ENCODE measurements at places on chromosomes 1 and 21.

DNA sequence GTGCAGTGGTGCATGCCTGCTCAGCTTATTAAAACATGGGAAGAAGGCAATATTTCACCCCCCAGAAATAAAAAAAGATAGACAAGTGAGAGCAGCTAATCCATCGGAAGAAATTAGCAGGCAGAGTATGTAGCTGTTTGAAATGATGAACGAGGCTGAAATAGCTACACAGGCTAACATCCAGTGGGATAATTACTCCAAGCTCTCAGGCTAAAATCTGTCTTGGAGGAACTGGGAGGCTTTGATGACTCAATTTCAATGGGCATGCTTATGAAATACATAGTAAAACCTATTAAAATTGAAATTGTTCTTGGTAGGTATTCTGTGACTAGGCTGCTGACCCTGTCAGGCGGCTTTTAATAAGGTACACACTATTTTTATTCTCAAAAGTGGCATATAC is 84.1 kb upstream of the RRP15 start:
- H3K4me3 ChIP-seq = no peak overlapping the region
- H3K4me1 ChIP-seq = no peaks in the 10 kb centered on the region
- H3K36me3 ChIP-seq = no peaks in the 10 kb centered on the region
- no peak for DNase-seq
- no peaks in the 10 kb centered on the region for H3K27me3 ChIP-seq
- no peak overlapping the region for H3K27ac ChIP-seq

GRCh38 chr1:147052677-147053076 is 114.6 kb downstream of the NBPF12 start:
- peaks cover 6% of the 10 kb centered on the region for H3K27me3 ChIP-seq
- no peaks in the 10 kb centered on the region for H3K36me3 ChIP-seq
- no peak overlapping the region for H3K27ac ChIP-seq
- no peak overlapping the region for H3K4me3 ChIP-seq

GRCh38 chr1:43184995-43185394 is 12.9 kb downstream of the CFAP57 start:
- H3K36me3 ChIP-seq = no peaks in the 10 kb centered on the region
- H3K27me3 ChIP-seq = peaks cover 6% of the 10 kb centered on the region
- DNase-seq = no peak
- H3K4me1 ChIP-seq = no peaks in the 10 kb centered on the region

DNA sequence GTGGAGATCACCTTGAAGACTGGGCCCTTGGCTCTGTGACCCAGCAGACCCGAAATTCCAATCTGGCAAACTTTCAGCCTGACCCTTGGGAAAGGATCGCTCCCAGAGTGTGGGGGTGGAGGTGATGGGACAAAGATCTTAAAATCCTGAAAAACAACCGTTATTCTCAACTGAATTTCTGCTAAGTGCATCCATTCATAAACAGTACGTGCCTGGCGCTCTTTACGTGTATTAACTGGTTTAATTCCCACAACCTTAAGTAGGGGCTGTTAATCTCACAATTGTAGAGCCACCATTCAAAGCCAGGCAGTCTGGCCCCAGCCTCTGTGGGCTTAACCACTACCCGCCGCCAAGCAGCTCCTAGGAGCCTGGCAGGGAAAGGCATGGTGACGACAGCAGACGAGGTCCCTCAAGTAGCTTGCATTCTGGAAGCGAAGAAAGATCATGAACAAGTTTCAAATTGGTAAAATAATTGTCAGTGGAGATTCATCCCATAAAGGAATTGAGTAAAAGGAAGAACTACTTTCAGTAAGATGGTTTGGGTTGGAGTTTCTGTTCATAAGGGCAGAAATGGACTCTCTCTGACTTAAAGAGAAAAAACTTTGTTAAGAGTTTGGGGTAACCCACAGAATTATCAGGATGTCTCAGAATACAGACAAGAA is 11.4 kb upstream of the RGS16 start:
- peak overlapping the region; percentile 96 for H3K27ac ChIP-seq
- DNase-seq = peak; percentile 68
- no peaks in the 10 kb centered on the region for H3K36me3 ChIP-seq
- H3K4me1 ChIP-seq = peaks cover 73% of the 10 kb centered on the region

DNA sequence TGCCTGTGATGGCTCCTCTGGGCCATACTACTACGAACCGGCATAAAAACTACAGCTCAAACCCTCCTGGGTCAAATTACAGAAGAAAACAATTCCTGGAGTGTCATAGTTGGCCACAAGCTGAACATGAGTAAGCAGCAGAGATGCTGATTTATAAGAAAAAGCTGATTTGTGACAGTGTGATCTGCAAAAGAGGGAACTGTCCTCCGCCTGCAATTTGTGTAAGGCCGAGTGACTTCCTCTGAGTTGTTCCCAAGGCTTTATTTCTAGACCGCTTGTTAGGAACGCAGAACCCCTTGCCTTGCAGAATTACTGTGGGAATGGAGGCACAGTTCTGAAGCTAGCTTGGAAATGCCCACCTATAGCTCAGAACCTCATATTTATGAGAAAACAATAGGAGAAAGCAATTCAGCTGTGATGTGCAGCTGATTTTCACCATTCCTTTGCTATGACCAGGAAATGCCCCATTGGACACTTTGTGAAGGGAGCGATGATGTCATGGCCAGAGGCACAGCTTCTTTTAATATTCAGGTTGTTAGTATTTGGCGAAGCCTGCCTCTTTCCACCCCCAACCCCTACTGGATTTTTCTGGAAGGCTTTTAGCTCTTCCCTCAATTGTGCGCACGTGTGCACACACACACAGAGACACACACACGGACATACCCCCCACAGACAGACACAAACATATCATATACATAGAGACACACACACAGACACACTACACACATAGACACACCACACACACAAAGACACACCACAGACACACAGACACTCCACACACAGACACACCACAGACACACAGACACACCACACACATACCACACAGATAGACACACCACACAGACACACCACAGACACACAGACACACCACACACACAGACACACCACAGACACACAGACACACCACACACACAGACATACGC is 47.6 kb downstream of the IER5 start:
- no peak overlapping the region for H3K4me3 ChIP-seq
- H3K27me3 ChIP-seq = no peaks in the 10 kb centered on the region
- peak overlapping the region; percentile 88 for H3K27ac ChIP-seq
